ENCODE measurements at places on chromosomes 2 and 18.

GRCh38 chr2:100008956-100009355 lies 133.4 kb downstream of the AFF3 start:
- peak; percentile 13 for DNase-seq

- DNase-seq, result no peak
These were observed 40.8 kb downstream of the BUB1 start for GRCh38 chr2:110637093-110637492.

DNA sequence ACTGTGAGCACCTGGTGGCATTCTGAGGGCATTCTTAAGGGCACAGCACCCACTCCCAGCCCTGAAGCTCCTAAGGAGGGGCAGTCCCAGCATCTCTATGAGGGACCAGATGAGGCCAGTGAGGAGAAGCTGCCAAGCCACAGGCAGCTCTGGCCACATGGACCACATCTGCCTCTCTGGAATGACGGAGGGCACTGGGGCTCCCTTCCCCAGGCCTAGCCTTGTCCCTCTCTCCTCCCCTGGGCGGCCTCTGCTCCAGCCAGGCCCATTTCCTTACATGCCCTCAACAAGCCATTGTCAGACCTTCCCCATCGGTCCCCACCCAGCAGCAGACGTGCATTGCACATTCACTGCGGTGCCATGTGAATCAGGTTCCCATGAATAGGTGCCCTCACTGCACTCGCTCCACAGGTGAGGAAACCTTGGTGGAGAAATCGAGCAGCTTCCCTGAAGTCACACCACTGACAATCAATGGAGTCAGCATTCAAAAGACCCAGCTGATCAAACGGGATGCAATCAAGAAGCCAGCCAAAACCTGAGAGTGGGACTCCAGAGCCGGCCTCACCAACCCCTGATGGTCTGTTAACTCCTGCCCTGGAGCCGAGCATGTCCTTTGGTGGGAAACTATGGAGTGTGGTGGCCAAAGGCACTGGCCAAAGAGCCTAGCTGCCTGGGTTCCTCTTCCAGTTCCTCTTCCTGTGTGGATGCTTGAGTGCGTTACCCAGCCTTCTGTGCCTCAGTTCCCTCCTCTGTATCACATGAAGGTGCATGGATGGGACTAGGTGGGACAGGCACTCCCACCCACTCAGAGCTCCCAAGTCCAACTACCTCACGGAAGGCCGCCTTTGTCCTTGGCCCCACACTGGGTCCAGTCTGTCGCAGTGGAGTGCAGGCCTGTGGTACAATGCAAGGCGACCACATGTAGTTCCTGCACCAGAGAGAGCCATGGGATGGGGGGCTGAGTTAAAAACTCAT lies 147.3 kb downstream of the ZFP36L2 start:
- DNase-seq, result no peak

GRCh38 chr2:62724886-62725711 lies 19.6 kb downstream of the EHBP1 start:
- DNase-seq, result no peak

DNA sequence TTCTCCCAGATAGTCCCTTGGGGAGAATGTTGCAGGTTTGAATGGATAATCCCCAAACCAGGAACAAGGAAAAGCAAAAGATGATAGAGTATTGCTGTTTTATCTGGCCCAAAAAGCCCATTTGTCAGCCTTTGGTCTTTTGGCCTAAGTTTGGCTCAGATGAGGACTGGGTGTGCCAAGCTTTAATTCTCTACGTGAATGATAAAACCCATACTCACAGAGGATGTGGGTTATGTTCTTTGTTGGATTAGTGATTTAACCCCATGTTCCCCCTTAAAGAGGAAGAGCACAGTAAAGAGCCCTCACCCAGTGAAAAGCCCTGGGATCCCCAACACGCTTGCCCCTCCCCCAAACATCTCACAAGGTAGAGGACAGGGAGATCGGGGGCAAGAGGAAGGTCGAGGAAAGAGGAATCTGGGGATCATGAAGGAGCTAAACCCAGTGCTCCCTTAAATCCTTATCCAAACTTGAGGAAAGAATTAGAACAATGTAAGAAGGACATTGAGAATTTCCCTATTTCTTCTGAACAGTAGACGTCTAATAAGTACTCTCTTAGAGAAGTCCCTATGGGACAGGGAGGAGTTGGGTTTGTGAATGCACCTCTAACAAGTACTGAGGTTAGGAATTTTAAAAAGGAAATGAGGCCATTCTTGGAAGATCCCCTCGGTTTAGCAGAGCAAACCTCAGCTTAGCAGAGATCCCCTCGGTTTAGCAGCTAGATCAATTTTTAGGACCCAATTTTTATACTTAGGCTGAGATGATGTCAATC lies 105.0 kb downstream of the HIBCH start:
- DNase-seq, result peak; percentile 42

GRCh38 chr2:188631037-188631809 lies 339.5 kb downstream of the GULP1 start:
- no peak for DNase-seq

GRCh38 chr2:204180649-204181048 lies 244.1 kb downstream of the ICOS start:
- DNase-seq, result no peak

DNA sequence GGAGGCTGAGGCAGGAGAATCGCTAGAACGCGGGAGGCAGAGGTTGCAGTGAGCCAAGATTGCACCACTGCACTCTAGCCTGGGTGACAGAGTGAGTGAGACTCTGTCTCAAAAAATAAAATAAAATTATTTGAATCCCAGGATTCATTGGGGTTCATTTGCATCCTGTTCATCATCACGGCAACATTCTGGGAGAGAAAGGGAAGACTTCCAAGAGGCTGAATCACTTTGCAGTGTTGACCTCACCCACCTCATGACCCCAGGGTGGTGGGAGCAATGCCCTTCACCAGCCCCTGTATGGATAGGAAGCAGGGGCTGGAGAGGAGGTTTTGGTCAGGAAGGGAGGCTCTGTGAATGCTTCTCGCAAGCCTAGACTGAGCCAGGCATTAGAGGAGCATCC lies 195.6 kb downstream of the CTIF start:
- no peak for DNase-seq

DNA sequence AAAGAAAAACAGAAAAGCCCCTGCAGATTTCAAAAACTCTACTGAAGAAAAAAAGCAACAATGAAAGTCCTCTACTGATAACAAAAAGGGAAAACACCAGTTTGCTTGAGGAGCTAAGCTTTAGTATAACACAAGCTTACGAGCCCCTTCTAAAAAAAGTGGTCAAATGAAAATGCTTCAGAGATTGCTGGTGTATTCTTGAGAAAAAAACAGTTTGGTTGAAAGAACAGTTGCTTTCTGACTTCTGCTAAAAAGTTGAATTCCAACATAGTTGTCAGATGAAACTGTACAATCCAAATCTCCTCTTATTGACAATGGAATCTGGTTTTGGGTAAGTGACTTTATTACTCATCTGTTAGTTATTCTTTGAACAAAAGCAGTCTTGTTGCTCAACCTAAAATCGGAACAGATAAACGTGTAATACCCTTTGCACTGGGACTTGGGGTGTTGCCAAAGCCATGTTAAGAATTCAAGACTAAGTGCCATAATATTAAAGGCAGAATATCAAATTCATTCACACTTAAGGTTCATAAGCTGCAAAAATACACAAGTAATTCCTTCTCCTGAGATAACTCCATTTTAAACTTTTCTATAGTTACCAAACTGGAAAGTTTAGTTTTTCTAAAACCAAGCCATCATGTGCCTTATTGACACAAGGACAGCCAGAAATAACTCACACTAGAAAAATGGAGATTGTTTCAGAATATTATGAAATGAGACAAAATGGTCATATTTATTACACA lies 45.3 kb upstream of the SPAG16 start:
- DNase-seq, result peak; percentile 95

DNA sequence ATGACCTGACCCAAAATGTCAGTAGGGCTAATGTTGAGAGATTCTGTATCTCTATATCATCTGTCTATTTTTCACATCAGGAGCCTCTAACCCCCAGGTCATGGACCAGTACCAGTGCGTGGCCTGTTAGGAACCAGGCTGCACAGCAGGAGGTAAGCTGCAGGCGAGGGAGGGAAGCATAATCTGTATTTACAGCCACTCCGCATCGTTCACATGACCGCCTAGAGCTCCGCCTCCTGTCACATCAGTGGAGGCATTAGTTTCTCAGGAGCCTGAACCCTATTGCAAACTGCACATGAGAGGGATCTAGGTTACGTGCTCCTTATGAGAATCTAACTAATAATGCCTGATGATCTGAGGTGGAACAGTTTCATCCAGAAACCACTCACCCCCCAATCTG lies 180.6 kb downstream of the RDH14 start:
- no peak for DNase-seq

DNA sequence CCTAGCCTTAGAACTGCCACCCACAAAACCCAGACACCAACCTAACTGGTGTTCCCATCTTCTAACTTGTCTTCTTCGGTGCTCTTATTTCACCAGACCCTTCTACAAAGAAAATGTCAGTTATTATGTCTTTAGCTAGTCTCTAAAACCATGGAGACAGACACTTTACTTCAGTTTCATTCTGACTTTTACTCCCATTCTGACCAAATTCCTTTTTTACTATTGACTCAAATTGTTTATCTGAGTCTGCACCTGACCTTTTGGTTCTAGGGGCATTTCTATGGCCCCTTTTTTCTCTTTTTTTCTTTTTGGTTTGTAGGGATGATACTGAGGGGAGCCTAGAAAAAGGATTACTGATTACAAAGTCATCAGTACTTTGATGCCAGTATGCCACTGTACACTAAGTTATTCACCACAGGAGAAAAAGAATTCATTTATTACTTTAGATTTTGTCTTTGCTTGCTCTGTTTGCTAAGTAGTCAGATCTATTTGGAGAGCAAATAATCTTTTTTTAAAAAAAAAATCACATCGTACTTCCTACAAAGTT lies 6.8 kb upstream of the SLC1A4 start:
- DNase-seq, result no peak

Measured in fibroblast of pulmonary artery (primary cell).